Stimulated activated CD8-positive, alpha-beta memory T cell treated with anti-CD3 and anti-CD28 coated beads, Interleukin-12 subunit alpha, Interleukin-12 subunit beta, amount 100 ng/mL, for 4 hours (primary cell): ENCODE measurements at places on chromosomes 16 and 17.

- no peak for DNase-seq
Measured at GRCh38 chr17:62996221-62996620, 30.2 kb downstream of the TANC2 start.

DNA sequence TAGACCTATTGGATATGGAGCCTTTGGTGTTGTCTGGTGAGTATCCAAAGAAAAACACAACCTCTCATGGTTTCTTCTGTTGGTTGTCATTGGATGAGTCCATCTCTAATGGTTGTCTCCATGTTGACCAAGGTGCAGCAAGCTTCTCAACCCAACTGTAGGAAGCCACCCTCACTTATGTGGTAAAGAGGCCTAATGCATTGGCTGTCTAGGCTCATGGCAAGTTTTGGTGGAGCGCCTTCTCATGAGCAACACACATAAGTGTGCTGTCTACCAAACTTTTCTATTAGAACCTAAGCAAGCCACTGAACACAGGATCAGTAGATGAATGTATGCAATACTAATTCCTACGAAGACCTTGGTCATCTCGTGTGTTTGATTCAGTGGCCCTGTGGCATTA, 819 bp downstream of the NLK start:
- DNase-seq, result no peak

DNA sequence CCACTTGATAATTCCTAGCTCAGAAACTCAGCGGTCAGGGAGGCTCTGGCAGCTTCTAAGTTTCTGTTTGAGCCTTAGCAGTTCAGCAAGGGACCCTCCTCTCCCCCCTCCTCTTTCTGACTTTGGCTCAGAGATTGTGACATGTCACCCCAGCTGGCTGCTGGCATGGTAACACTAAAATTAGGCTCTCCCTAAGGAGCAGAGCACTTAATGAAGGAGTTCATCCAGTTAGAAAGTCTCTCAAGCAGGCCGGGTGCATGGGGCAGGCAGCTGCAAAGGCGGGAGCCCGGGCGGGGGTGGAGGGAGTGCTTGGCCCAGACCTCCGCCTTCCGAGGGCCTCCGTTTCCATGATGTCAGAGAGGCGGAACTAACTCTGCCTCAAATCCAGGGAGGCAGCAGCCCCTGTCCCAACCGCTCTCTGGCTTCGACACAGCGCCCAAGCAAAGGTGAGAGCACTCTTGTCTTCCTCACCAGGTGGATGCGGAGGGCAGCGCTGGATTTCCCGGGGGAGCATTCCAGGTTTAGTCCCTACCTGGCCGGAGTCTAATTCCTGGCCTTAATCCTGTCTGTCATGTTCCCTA, 128.0 kb upstream of the PLCG2 start:
- DNase-seq, result no peak

GRCh38 chr17:12472252-12473173, 193.2 kb upstream of the MYOCD start:
- DNase-seq, result no peak

- DNase-seq, result no peak
Measured at GRCh38 chr16:56743840-56744239, 13.9 kb downstream of the NUP93 start.

DNA sequence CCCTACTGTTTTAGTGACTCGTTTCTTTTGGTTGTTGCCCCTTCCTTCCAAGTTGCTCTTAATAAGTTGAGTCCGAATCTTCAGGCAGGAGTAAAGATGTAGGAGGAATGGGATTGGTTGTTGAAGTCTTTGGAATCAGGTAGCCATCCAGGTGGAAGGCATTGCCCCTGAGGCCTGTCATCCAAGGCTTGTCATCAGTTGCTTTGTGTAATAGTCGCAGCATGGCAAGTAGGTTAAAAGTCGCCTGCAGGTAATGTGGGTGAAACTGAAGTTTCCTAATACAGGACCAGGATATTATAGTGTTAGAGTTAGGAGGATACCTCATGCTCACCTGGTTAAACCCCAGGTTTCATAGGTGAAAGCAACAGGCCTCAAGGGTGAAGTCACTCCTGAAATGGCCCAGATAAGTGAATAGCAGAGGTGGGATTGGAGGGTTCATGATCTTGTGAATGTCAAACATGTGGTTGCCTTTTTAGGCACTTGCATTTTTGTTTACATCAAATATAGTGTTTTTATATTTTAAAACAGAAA, 934 bp downstream of the PCTP start:
- DNase-seq, result no peak

- no peak for DNase-seq
Measured at GRCh38 chr16:85607321-85607765, 5.8 kb upstream of the GSE1 start.
